Retina (tissue), 1 donor: ENCODE measurements at places on chromosomes 3 and 15.

DNA sequence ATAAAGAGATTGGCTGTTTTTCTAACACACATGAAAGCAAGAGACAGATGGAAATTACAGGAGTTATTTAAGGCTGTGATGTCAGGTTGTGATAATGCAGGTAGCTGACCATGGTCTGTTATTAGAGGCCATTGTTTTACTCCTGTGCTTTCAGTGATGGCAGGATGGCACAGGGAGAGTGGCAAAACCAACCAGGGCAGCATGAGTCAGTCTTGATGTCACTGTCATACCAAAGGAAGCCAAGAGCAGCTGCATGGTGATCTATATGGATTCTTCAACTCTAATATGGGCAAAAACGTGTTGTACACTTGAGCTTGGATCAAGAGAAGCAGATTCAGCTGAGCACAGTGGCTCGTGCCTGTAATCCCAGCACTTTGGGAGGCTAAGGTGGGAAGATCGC, 91.8 kb upstream of the LMOD3 start:
- DNase-seq = no peak

GRCh38 chr15:95170561-95171380, 939.4 kb downstream of the MCTP2 start:
- no peak for DNase-seq

- DNase-seq = no peak
These were observed 321.8 kb upstream of the STAC start for GRCh38 chr3:36058404-36059030.

- no peak for DNase-seq
These were observed 58.1 kb upstream of the EIF5A2 start for GRCh38 chr3:170966495-170966894.

DNA sequence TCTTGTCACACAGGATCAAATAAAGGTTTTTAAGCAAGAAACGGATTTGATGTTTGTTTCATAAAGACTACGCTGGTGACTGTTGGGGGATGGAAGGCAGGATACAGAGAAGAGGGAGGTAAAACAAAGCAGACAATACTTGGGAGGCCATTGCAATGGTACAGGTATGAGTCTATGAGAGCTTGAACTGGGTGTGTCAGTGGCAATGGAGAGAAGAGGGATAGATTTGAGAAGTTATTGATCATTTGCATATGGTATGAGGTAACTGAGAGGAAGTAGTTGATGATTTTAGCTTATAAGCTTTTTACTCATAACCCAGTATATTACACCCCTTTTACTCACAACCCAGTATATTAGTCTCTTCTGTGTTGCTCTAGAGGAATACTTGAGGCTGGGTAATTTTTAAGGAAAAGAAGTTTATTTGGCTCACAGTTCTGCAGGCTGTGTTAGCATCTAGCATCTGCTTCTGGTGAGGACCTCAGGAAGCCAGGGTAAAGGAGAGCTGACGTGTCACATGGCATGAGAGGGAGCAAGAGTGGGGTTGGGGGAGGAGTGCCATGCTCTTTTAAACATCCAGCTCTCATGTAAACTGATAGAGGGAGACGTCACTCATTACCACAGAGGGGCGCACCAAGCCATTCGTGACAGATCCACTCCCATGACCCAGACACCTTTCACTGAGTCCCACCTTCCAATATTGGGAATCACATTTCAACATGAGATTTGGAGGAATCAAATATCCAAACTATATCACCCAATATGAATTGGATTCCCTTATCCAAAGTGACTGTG, 153.9 kb downstream of the VPS8 start:
- DNase-seq = no peak

- DNase-seq = peak; percentile 92
These were observed 720 bp upstream of the TNIK start for GRCh38 chr3:171460725-171461524.

GRCh38 chr3:64360280-64360679, 135.0 kb upstream of the PRICKLE2 start:
- DNase-seq = peak; percentile 78

- DNase-seq = peak; percentile 83
These were observed 2.6 kb downstream of the ISLR2 start for GRCh38 chr15:74132681-74133651.

DNA sequence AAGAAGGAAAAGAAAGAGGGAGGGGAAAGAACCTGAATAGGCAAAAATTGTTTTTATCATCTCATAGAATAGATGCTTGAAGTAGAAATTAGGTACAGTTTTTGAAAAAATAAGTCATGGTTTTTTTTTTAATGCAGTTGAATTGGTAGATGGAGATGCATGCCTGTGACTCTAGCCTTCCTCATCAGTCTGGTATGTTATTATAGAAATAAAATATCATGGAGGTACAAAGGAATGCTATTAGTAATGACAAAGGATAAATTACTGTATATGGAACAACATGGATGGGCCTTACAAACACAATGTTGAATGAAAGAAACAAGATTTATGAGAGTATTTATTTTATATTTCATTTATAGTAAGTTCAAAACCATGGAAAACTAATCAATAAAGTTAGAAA, 162.4 kb upstream of the GALNT15 start:
- no peak for DNase-seq

- no peak for DNase-seq
These were observed 31.6 kb downstream of the CHST2 start for GRCh38 chr3:143151004-143151731.

- DNase-seq = no peak
These were observed 14.3 kb downstream of the CCR8 start for GRCh38 chr3:39343760-39344159.

- DNase-seq = no peak
These were observed 12.6 kb downstream of the PDHB start for GRCh38 chr3:58421004-58421403.

GRCh38 chr15:77376770-77377169, 43.1 kb downstream of the PEAK1 start:
- no peak for DNase-seq

DNA sequence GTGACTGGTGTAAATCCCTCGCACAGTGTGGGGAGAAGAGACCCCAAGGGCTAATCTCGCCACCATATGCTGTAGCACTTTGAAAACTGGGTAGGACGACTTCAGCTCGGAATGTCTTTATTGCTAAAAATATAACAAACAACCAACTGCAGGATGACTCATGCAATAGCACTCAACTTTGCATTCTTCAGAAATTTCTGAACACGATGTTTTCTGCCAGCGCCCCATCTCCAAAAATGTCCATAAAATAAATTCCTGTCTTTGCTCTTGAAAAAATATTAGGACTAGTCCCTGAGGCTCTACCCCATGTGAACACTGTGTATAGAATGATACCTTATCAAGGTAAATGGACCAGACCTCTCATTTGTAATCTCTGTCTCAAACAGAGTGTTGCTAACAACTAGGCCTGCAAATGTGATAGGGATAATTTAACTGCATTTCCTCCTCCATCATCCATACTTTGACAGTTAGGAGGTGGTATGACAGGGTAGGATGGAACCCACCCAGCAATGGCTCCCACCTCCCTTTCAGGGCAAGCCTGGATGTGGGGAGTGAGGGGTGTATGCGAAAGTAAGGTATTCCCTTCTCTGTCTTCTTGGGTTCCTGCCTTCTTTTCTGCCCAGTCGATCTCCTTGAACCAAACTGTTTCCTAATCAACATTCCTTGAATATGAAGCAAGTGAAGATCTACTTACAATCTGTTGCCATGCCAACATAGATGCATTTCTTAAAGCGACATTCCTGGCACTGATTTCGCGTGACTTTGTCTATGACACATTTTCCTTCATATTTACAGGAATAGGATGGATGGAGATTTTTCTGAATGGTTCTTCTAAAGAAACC, 201.1 kb downstream of the NR1D2 start:
- DNase-seq = no peak

DNA sequence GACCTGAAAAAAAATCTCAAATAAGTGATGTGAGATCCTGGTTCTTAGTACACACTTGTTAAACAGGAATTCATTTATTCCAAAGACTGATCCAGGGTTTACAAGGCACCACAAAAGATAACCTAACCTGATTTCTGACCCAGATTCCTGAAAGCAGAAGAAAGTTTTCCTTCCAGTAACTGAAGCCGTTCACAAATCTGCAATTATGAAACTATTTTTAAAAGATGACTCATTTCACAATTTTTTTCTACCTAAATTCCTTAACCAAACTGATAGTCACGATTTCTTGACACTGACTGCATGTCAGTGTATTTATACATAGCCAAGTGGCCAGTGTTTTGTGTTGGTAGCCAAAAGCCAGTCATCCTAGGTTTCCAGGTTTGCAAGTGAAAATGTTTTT, 17.1 kb downstream of the SLC9A9 start:
- no peak for DNase-seq

DNA sequence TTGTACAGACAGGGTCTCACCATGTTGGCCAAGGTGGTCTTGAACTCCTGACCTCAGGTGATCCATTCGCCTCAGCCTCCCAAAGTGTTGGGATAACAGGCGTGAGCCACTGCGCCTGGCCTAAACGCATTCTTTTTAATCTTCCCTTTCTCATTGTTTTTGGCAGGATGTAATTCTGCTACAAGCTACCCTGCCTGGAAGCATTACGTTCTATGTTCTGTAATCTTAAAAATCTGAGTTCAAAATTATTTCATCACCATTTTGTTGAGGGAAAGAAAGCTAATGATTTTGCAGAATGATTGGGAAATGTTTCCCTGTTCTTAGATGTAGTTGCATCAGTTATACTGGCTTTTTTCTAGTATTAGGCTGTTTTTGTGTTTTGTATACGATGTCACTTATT, 71.5 kb downstream of the RGMA start:
- no peak for DNase-seq

- DNase-seq = no peak
These were observed 278.9 kb downstream of the MECOM start for GRCh38 chr3:169384573-169384972.

DNA sequence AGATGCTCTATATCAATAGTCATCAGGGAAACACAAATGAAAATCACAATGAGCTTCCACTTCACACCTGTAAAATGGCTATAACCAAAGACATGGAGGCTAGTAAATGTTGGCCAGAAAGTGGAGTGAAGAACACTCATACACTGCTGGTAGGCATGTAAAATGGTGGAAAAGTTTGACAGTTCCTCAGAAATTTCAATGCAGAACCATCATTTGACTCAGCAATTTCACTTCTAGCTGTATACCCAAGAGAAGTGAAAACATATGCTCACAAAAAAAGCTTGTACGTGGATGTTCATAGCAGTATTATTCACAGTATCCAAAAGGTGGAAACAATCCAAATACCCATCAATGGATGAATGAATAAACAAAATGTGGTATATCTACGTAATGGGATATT, 19.2 kb upstream of the TOP2B start:
- no peak for DNase-seq

DNA sequence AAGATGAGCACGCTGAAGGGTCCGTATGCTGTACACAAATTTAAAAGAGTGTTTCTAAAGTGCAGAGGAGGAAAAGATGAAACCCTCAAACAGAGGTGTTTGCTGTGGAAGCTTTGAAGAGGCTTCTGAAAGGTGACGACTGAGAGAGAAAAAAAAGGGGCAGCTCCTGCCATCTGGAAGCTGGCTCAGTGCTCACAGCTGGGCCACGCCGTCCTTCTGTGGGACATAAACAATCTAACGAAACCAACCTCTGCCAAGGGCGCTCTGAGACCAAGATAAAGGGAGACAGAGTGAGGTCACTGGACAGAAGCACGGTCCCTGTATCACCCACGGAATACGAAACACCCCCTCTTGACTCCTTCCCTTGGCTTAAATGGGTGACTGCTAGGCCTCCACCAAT, 96.3 kb upstream of the SLC6A6 start:
- DNase-seq = no peak

- no peak for DNase-seq
These were observed 71.9 kb upstream of the FBN1 start for GRCh38 chr15:48717458-48717857.

DNA sequence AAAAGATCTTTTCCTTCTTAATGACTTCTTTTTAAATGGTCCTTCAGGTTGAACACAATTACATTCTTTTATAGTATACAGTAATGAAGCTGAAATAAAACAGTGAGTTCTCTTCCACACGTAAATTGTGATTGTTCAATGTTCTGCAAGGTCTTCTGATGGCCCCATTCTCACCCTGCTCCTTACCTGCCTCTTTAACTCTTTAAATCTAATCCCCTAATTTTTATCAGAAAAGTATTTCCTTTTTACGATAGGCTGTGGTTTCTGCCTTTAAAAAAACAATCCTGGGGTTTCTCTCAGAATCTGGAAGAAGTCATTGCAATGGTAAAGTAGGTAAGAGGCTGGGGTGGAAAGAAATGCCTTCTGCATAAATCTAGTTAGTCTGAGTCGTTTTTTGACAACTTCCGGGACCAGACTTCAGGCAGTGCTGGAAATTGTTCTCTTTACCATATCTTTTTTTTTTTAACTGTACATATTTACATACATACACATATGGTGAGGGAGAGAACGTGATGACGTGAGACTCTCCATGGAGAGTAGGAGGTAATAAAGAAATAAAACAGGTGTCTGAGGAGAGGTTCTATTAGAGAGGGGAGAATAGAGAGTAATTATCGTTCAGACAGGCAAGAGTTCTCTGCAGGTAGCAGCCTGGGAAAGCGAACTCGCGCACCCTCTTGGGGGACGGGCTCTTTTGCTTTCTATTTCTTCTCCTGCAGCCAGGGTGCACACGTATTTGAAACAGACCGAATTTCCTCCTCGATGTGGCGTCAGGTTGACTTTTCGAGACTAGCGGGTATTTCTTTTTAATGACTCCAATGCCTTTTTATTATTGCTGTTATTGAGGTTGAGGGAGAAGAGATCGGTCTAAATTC, at the start of gene SIDT1:
TSS of gene SIDT1 (plus strand) at position 730 of the 872 bp plus-strand sequence. CDS start 467 bp downstream, outside the sequence.
- DNase-seq = no peak

GRCh38 chr15:57797110-57797509, 90.6 kb downstream of the POLR2M start:
- DNase-seq = no peak

DNA sequence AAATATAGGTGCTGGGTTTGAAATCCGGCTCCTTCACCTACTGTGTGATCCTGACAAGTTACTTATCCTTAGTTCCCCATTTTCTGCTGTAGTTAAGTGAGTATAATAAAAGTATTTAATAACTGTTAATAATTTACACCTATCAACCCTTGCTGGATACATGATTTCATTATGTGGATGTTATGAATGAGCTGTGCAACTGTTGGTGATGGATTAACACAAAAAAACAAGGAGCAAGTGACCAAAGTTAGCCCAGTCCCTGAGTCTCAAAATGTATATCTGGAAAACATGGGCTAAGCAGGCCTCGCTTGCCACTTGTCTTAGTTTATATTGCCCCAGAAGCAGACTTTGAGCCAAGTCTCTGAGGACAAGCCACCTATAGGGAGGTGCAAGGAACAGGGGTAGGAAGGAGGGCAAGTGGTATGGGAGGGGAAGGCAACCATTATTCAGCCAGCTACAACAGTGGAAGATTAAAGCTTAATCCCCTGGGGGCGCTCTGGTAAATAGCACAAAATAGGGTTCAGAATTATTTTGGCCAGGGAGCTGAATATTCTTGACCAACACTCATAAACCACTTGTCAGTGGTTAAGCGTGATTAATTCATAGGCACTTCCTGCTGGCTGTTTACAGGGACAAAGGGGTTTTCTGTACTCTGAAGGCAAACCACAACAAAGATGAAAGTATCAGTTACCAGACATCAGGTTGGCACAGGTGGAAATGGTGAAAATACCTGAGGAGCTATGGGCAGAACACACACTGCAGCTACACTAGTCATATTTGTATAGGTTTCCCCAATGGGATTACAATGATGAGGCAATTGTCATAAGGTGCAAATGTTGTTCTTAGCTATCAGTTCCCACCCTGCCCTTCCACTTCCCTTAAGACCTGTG, 76.2 kb downstream of the TRIM42 start:
- DNase-seq = no peak

- DNase-seq = no peak
These were observed 161.7 kb downstream of the CD47 start for GRCh38 chr3:107929088-107929487.
